ENCODE measurements at places on chromosomes 1 and 21.

GRCh38 chr1:187313115-187313514 lies 484.4 kb downstream of the PLA2G4A start:
- no peak for DNase-seq

DNA sequence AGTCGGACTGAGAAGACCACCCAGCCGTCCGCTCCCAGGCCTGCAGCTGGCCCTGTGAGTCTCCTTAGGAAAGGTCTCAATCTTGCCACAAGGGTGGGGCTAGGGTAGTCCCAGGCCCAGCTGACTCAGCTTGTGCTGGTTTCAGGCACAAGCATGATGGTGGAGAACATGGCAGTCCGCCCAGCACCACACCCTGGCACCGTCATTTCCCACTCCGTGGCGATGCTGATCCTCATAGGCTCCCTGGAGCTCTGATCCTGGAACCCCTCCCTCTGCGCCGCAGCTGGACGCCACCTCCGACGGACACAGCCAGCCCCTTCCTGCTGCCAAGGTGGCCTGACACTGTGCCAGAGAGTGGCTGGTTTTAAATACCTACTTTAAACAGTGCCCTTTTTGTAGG lies 10.7 kb downstream of the TMEM81 start:
- no peak for DNase-seq

DNA sequence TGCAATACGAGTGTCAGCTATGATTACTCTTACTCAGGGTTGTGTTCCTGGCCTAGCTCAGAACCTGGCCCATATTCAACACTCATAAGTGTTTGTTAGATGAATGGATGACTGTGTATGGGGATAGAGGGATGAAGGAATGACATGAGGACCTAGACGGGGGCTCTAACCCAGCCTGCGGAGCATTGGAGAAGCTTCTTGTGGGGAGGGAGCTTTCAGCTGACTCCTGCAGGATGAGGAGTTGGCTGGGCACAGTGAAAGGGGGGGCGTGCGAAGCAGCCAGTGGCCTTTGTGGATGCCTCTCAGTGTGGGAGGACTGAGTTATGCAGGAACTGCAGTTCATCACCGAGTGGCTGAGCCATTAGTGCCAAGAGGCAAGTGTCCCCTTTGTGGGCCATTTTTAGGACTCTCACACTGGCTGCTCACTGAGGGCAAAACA lies 1.2 kb upstream of the EXTL1 start:
- DNase-seq: no peak

GRCh38 chr1:79155991-79156390 lies 149.5 kb upstream of the ADGRL4 start:
- DNase-seq: no peak

DNA sequence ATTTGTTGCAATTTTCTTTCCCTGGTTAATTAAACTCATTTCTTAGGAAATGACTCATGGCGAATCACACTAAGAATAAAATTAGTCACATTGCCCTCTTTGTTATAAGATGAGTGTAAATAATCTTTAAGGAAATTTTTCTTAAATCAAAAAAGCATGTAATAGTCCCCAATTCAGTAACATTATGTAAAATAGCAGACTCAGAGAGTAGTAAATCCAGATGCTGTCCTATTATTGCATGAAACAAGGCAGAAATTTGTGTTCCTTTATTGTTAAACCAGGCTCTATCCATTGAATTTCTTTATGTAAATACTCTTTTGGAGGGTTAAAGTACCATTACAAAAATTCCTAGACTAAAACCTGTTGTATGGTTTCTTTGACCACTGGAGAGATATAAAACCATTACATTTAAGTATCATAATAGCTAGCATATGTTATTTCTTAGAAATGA lies 154.5 kb upstream of the C1orf87 start:
- DNase-seq: no peak

GRCh38 chr1:10257851-10258250 lies 47.5 kb downstream of the KIF1B start:
- no peak for DNase-seq

- DNase-seq: no peak
Measured at GRCh38 chr1:222820171-222820712, 5.4 kb downstream of the DISP1 start.

DNA sequence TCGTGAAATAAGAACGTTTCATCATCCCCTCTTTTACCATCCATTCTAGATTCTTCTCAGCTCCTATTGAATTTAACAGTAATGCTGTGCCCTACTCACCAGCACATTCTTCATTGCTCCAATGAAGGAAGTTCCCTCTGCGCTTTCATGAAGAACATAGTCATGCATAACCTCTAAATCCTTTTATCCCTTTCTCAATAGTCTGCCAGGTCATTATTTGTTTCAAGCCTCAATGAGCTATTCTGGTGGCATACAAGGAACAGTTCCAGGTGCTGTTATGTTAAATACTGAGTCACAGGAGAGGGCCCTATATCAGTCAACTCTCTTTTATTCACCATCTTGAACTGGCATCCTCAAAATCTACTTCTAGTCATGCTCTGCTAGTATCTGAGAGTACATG lies 381.0 kb downstream of the GPATCH2 start:
- DNase-seq: no peak

DNA sequence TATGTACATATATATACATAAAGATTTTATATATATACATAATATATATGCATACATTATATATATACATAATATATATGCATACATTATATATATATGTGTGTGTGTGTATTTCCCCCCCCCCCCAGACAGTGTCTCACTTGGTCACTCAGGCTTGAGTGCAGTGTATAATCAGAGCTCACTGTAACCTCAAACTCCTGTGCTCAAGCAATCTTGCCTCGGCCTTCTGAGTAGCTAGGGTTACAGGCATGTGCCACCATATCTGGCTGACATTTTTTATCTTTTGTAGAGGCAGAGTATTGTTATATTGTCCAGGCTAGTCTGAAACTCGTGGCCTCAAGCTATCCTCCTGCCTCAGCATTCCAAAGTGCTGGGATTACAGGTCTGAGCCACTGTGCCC lies 9.0 kb upstream of the FUBP1 start:
- DNase-seq: no peak

GRCh38 chr1:237031480-237031879 lies 10.5 kb upstream of the RYR2 start:
- no peak for DNase-seq

- DNase-seq: no peak
Measured at GRCh38 chr1:164863056-164863455, 304.1 kb downstream of the PBX1 start.

DNA sequence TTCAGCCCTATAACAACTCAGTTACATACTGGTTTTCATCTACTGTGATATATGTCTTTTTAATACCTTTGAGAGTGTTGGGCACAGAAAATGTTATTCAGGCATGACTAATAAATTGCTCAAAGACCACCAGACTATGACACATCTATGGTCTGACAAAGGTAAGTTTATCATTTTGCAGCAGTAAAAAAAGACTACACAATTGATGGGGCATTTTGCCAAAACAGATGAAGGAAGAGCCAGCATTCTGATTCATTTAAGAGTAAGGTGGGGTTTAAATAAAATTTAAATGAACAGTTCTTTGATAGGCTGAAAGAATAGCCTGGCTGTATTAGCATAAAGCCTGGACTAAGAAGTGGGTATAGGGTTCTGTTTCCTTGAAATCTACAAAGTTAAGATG lies 8.8 kb upstream of the RNPC3 start:
- no peak for DNase-seq

GRCh38 chr1:13823126-13823880 lies 123.3 kb downstream of the PRDM2 start:
- no peak for DNase-seq

- no peak for DNase-seq
Measured at GRCh38 chr1:203450001-203450400, 25.6 kb upstream of the PRELP start.

- DNase-seq: no peak
Measured at GRCh38 chr1:96968541-96968940, 247.0 kb downstream of the PTBP2 start.

- no peak for DNase-seq
Measured at GRCh38 chr21:32413015-32413504, 554 bp downstream of the EVA1C start.

DNA sequence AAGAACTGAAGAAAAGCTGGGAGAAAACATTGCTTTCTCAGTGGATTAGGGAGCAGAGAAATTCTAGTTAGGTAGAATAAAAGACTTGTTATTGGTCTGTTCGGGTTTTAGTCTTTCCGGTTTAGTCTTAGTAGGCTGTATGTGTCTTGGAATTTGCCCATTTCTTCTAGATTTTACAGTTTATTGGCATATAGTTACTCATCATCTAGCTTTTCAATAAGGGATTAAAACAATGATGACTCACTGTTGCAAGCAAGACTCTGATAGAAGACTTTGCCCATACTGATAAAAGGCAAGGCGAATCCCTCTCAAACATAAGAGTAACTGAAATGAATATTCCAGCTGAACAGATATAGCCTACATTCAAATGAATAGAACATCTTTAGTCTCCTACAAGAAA lies 62.3 kb downstream of the GPR137B start:
- DNase-seq: no peak

DNA sequence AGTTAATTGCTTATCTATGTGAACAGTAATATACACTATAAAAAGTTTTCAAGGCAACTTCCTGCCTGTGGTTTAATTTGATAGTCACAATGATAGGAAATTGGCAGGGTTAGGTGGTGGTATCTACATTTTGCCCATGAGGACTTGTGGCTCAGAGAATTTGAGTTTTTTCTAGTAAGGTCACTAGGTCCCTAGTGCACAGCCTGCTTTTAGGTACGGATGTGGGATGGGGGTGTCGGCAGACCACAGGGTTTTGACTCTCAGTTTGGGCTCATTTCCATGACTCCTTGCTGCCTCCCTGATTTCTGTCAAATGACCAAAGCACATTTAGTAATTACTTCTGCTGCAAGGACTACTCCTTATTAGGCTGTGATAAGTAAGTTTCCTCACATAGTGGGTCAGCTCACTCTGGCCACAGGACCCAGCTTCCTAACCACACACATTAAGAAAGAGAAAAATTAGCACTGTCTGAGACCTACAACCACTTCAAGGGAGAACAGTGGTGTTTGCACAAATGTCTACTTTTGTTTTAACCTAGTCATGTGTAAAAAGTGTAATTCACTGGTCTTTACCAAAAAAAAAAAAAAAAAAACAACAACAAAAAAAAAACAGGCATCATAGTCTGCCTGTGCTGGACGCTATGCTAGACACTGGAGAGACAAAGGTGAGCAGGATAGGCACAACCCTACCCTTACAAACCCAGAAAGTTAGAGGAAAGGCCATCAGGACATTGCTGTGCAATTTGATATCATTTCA lies 43.7 kb downstream of the MRPL39 start:
- DNase-seq: no peak

GRCh38 chr1:227174164-227174563 lies 144.1 kb downstream of the CDC42BPA start:
- DNase-seq: no peak

GRCh38 chr1:193542690-193543089 lies 356.3 kb upstream of the B3GALT2 start:
- DNase-seq: no peak

GRCh38 chr1:9481048-9481447 lies 58.2 kb upstream of the SLC25A33 start:
- DNase-seq: no peak

DNA sequence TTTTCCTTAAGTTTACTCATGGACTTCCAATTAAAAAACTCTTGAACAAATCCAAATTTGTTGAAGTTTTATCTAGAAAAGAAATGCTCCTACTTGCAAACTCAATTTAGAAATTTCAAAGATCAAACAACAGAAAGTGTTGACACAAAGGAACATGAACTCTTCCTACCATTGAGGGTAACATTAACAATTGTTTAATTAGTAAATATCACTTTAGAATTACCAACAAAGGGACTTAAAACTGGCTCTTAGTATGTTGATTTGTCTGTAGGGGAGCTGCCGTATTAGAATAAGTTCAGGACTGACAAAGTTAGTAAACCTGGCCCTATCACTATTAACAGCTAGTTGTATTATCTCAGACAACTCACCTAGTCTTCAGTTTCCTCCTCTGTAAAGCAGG lies 57.9 kb downstream of the CCDC18 start:
- DNase-seq: no peak

DNA sequence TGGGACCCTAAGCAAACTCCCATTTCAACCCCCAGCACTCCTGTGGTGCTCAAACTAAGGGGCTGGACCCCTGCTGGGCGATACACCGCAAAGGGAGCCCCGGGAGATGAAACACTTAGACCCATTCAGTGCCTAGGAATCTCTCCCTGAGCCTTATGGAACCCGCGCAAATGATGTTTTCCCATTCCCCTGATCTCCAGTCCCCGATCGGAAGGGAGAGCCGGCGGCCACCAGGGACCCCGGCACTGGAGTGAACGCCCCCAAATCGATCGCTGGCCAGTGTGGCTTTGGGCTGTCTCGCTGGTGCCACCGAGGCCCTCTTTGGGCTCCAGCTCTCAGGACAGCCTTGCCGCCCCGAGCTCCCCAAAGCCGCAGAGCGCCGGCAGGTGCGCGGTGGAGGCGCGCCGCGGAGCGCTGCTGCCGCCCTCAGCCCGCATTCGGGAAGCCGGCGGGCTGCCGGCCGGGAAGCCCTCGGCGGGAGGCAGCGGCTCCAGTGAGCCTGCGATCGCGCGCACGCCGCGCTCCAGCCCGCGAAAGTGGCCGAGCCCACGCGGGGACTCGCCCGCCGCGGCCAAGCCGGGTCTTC lies 1.1 kb downstream of the PLXNA2 start:
- no peak for DNase-seq

DNA sequence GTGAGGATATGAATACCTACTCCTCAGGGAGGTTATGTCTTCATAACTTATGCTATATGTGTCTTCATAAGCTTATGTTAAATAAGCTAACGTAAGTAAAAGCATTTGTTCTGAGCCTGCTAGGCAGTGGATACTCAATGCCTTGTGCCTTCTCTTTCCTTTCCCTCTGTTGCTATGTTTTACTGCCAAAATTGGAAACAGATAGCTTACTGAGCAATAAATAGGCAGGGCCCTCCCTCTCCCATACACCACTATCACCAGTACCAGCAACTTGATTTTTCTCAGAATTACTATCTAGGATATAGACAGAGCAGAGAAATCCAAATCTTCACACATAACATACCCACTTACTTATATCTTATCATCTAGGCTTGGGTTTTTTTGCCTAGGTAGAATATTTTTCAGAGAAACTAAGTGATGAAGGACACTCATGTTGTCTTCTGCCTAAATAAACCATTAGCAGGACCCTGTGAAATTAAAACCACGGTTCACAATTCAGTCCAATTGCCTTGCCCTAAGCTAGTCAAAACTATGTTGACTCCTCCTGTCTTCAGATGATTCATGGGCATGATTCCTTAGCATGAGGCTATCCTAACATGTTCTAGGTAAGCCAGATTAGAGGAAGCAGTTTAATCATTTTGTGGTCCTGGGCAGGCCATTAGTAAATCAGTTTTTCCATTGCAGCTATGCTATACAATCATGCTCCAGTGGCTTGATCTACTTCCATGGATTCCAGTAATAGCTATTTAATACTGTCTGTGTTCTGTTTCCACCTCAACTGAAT lies 15.9 kb upstream of the LRRC8C start:
- no peak for DNase-seq

GRCh38 chr1:177983077-177983476 lies 13.2 kb upstream of the SEC16B start:
- DNase-seq: no peak

- DNase-seq: no peak
Measured at GRCh38 chr1:229984310-229984991, 82.6 kb upstream of the GALNT2 start.

GRCh38 chr1:224815647-224816046 lies 113.8 kb upstream of the DNAH14 start:
- no peak for DNase-seq

Data from right renal pelvis (tissue), 4 donors.